ENCODE measurements at places on chromosomes 13 and 19. TPM values are rescaled to one million over a fixed set of nuclear protein-coding genes. Genes with fewer than 3 reads are reported as not detected.

ZNF433 gene
- 5.5 TPM for total RNA-seq

KCNN4 gene
- total RNA-seq = 0.26 TPM

GRCh38 chr19:2771786-2772674, 11.0 kb downstream of the SGTA start:
- no peak for DNase-seq

GRCh38 chr19:40599331-40599901, 1.8 kb upstream of the LTBP4 start:
- peak; percentile 18 for DNase-seq

NCLN gene
- total RNA-seq = 41.6 TPM

CADM4 gene
- 13.4 TPM for total RNA-seq

- DNase-seq = peak; percentile 89
These were observed 4.1 kb upstream of the EMP3 start for GRCh38 chr19:48321372-48321621.

DNA sequence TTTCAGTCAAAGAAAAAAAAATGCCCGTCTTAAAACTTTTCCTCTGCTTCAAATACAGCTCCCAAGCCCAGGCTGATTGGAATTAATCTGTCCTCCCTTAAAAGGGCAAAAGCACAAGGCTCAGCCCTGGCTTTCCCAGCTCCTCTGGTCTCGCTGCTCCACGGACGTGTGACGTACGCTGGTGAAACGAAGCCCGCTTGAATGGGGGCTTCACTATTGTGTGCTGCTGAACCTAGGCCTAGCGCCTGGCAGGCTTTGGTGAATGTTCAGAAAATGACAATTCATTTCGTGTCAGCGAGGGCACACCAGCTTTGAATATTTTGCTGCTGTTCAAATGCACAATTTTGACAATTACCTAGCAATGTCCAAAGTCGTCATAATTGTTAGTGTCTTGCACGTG, 615 bp upstream of the ZNF135 start:
- DNase-seq = no peak

F2RL3 gene
- total RNA-seq = not detected

DNA sequence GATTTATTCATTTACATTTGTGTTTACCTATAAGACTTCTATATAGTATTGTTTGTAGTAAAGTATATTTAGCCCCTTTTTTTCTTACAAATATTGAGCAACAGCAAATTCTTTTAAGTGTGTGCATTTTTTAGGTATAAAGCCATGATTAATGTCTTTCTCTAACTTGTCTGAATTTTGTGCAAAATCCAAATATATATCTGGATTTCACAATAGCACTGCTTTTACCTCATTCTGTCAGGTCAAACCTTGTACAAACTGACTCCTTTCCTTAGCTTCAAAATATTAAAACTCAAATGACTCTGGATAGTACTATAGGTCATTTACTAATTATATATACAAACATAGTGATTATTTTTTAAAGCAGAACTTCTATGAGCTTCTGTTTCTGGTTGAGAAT, 563.0 kb upstream of the SPRY2 start:
- no peak for DNase-seq

- peak; percentile 75 for DNase-seq
These were observed 817.8 kb upstream of the PCDH9 start for GRCh38 chr13:68047889-68048288.

MVB12A gene
- total RNA-seq = 23.8 TPM

- peak; percentile 42 for DNase-seq
These were observed 354.4 kb upstream of the DACH1 start for GRCh38 chr13:72221276-72221962.

- no peak for DNase-seq
These were observed 8.9 kb upstream of the ARHGAP45 start for GRCh38 chr19:1058112-1058511.

GRCh38 chr13:66805657-66806056, 424.5 kb downstream of the PCDH9 start:
- no peak for DNase-seq

GRCh38 chr13:60647547-60647946, 250.5 kb downstream of the TDRD3 start:
- DNase-seq = no peak

TNFSF9 gene
- 4.6 TPM for total RNA-seq

ATP8A2 gene
- not detected for total RNA-seq

DNA sequence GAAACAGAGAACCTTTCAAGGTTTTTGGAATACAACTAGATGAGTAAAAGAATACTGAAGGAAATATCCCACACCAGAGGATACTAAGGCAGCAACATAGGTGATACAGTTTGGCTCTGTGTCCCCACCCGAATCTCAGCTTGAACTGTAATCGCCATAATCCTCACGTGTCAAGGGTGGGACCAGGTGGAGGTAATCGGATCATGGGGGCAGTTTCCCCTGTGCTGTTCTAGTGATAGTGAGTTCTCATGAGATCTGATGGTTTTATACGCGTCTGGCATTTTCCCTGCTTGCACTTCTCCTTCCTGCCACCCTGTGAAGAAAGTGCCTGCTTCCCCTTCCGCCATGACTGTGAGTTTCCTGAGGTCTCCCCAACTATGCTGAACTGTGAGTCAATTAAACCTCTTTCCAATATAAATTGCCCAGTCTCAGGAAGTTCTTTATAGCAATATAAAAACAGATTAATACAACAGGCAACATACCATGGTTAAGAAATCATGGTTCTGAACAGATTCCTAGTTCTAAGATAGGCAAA, 97.0 kb downstream of the ABCC4 start:
- DNase-seq = no peak

DNA sequence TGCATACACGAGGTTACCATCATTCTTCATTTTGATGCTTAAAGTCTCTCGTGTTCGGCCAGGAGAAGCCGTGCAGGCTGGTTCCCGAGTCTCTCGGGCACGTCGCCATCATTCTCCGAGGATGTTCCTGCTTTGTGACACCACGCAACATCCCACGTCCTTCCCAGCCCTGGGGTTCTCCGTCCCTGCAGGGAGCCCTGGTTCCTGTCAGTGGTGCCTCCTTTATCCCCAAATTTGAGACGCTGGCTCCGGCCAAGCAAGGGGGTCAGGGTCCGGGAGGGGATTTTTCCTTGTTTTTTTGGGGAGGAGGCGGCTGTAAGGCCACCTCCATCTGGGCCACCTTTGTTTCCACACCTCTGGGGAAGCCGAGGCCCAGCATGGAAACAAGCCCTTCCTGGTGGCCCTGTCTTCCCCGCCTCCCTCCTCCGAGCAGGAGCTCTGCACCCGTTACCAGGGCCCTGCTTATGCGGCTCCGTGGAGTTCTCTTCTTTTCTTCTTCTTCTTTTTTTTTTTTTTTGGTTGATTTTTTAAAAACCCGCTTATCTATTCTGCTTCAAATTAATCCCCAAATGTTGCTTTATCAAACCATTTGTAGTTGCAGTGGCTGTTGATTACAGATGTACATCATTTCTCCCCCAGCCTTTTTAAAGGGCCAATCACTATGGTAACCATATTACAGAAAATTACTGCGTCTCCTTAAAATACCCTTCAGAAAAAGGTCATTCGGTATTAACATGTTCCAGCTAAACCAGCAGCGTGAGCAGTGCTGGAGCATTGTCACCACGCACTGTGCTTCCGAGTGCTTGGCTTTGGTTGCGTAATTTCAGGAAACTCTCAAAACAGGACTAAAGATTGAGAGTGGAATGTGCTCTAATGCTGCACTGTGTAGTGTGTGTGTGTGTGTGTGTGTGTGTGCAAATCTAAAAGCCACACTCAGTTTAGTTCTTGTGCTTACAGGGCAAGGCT, 50.4 kb downstream of the TEX29 start:
- DNase-seq = no peak

FOXA3 gene
- total RNA-seq = not detected
